ENCODE measurements at places on chromosomes 1 and 21.

DNA sequence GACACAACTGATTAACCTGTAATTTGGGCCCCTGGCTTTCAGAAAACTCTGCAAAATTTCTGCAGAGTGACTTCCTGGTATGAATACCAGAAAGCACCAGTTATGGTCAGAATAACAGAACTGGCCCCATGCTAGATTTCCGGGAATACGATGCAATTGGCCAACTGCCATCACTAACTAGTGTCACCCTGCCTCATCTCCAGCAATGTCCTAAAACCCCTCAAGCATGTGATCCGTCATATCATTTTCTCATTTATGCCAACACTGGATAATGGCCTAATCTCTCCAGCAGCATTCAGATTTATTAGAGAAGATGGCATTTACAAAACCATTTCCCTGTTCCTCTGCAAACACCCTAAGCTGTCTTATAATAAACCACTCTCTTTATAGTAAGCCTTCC is 15.4 kb downstream of the KAZN start:
- no peak for DNase-seq

- DNase-seq = no peak
Observed at GRCh38 chr1:21814981-21815582, 3.0 kb downstream of the LDLRAD2 start.

GRCh38 chr1:2486041-2486440 is 10.0 kb downstream of the PLCH2 start:
- DNase-seq = no peak

DNA sequence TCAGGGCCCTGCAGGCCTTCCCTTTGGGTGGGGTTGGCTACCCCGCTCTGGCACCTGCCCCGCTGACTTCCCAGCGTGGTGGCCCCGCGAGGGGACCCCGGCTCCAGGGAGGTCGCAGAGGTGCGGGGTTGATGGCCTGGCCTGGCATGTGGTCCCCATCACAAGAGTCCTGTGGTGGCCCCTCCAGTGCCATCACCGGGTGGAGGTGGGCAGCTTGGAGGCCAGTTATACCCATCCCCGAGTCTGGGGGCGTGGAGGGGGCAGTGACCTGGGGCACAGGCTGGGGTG is 26.8 kb downstream of the PRMT2 start:
- no peak for DNase-seq

- DNase-seq = no peak
Observed at GRCh38 chr1:231410036-231410612, 12.0 kb downstream of the EGLN1 start.

DNA sequence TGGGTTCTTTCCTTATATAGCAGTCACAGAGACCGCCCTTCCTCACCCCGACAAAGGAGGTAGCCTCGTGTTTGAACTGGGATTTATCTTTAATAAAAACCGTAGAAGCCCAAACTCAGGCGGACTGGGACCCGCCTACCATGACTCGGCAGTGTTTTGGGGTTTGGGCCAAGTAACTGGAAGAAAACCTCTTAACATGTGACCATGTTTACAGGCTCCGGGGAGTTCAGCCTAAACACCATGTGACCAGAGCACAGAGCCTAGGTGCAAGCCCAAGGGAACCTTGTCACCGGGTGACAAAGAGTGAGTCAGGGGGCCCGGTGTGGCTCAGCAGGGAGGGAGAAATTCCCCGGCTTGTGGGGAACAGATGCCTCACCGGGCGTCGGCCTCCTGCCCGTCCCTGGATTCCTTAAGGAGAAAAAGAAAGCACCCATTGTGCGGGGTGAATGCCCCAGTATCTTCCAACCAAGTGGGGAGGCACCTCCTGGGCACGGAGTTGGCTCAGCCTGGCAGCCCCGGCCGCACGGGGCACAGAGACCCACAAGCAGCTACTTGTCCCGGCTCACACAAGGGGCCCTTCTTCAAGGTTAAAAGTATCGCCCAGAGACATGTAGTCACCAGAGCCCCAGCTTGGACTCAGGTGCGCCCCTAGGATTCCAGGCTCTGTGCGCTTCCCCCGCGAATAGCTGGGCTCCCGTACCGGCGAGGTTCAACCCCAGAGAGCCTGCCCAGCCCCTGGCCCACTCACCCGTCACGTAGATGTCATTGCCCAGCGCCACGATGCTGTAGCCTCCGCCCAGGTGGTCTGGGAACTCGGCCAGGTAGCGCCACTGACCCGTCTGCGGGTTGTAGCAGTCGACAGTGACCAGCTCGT is 1.4 kb downstream of the KLHL21 start:
- DNase-seq = peak; percentile 55

GRCh38 chr1:181986907-181987305 is 74.6 kb downstream of the ZNF648 start:
- DNase-seq = no peak

Measured in NCI-H2171 (cell line).